ENCODE measurements at places on chromosomes 7 and 10.

GRCh38 chr7:20795361-20795760 lies 8.7 kb upstream of the SP8 start:
- DNase-seq: no peak

- no peak for DNase-seq
Measured at GRCh38 chr10:63666836-63667383, 145.7 kb downstream of the REEP3 start.

- DNase-seq: no peak
Measured at GRCh38 chr10:646118-646524, 43.3 kb downstream of the DIP2C start.

DNA sequence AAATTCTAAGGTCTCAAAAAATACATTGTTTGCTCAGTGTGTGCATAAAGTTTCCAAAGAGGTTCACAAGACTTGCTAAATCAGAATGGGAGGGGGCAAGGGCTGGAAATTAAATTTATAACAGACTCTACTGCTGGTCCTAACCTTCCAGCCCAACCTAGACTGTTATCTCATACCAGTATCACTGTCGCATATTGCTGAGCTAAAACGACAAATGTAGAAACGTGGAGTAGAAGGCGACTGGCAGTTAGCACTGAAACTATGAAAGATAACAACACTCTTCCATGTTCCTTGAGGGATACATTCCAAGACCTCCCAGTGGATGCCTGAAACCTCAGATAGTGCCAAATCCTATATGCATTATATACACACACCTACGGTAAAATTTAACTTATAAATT lies 514.3 kb downstream of the KCNMA1 start:
- no peak for DNase-seq

GRCh38 chr7:11615174-11615573 lies 216.8 kb downstream of the THSD7A start:
- DNase-seq: no peak

GRCh38 chr7:79281426-79281825 lies 172.0 kb downstream of the MAGI2 start:
- DNase-seq: no peak

GRCh38 chr10:104253106-104253505 lies 1.6 kb upstream of the GSTO1 start:
- no peak for DNase-seq

DNA sequence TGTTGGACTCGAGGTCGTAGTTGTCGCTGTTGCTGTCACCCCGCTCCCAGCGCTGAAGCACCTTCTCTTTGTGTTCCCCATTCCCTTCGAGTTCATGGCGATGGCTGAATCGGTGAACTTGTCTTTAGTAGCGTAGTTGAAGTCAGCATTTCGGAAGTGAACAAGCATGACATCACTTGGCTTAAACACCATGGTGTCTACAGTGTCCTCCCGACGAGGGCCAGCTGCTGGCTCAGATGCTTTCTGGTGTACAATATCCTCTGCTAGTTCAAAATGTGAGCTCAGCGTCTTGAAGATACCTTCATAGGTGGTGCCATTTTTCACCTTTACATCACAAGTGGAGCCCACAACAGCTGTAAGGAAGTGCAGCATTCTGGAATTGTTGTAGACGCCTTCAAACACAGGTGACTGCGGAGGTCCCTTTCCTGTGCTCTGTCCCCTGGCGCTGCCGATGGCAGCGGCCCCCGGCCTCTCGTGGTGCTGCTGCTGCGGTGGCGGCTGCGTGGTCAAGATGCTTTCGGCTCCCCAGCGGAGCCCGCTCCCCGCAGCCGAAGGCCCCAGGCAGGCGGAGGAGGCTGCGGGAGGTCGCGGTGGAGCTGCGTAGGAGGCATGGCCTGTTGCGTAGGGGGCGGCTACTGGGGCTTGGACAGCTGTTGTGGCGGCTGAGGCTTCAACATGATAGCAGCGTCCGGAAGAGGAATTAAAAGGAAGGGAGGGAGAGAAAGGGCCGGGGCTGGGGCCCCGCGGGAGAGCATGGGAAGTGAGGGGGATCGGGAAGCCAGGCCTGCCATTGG lies 59.3 kb downstream of the ANKMY2 start:
- DNase-seq: no peak

- no peak for DNase-seq
Measured at GRCh38 chr10:110044681-110045080, 36.9 kb downstream of the ADD3 start.

GRCh38 chr10:86086418-86086817 lies 280.2 kb downstream of the GRID1 start:
- no peak for DNase-seq

GRCh38 chr7:120165227-120165626 lies 107.7 kb upstream of the KCND2 start:
- no peak for DNase-seq

- DNase-seq: no peak
Measured at GRCh38 chr7:12635830-12636229, 51.6 kb upstream of the ARL4A start.

- DNase-seq: no peak
Measured at GRCh38 chr10:87508837-87509236, 4.1 kb downstream of the MINPP1 start.

GRCh38 chr7:3103614-3104398 lies 60.1 kb upstream of the CARD11 start:
- DNase-seq: no peak

DNA sequence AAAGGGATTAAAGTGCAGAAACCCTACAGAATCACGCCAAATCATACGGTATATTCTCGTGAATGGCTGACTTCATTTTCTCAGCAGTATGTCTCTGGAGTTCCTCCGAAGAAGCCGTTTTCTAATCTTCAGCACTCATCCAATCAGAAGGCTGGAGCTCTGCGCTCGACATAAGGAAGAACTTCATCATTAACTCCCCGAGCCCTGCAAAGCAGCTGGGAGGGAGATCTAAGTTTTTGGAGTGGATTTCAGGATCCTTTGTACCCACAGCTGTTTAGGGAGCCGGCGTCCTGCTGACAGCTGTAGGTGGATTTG lies 40.7 kb upstream of the SDK1 start:
- no peak for DNase-seq

DNA sequence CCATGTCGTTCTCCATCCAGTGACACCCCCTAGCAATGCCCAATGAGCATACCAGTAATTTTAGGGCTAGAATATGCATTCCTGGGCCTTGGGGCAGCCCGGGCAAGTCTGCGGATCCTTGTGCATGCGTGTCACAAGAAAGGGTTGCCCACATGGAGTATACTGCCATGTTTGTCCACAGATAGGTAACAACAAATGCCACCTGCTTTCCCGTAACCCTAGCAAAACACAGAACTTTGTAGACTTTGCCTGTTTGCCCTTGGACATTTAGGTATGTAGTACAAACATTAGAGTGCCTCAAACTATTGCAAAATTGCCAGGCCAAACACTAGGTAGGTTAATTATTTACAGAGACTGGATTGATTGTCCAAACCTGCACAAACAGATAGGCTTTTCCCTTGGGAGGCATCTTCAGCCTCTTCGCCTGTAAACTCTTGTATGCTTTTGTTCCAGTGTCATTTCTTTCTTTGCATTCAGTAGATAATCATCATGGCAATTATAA lies 117.0 kb downstream of the ADCY1 start:
- DNase-seq: no peak

DNA sequence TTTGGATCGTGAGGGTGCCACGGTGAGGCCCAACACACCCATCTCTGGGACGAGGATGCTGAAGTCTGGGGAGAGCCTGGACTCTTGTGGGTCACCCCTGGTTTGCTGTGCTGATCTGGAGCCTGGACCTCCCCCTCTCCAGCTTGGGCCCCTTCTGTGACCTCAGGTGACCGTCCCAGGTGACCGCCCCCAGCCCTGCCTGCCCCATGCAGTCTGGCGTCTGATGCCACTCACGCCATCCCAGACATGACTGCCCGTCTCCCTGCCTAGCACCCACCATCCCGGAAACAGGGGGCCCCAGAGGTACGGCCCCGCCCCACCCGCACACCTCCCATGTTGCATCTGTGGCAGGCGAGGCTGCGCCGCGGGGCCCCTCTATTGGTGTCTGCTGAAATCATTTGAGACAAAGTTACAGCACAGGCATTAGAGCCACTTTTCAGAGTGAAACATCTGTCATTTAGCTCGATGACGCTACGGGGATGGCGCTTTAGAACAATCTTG lies 21.1 kb downstream of the UNCX start:
- no peak for DNase-seq

DNA sequence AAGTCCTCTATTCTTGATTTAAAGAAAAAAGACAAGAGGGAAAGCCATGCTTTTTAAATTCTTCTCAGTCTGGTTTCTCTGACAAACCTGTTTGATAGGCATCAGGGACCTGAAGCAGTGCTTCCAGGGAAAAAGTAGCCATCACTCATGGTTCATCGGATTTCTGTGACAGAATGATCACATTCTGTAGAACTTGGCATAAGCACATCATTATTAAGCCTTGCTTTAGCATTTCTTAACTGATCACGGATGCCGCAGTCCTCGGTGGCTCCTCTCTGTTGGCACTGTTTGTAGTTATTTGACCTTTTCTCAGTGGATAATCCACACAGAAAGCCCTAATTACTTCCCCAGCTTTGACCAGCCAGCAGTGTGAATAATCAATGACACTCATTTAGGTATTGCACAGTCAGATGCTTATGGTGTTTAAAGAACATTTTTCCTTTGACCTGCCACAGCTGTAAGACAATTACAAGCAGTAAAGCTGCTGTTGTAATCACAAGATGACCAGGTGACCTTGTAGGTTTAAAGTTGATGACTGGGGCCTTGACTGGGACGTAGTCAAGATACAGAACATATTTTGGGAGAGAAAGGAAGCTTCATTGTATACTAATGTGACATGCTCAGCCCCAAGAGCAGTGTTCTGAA lies 64.4 kb upstream of the SKAP2 start:
- no peak for DNase-seq

DNA sequence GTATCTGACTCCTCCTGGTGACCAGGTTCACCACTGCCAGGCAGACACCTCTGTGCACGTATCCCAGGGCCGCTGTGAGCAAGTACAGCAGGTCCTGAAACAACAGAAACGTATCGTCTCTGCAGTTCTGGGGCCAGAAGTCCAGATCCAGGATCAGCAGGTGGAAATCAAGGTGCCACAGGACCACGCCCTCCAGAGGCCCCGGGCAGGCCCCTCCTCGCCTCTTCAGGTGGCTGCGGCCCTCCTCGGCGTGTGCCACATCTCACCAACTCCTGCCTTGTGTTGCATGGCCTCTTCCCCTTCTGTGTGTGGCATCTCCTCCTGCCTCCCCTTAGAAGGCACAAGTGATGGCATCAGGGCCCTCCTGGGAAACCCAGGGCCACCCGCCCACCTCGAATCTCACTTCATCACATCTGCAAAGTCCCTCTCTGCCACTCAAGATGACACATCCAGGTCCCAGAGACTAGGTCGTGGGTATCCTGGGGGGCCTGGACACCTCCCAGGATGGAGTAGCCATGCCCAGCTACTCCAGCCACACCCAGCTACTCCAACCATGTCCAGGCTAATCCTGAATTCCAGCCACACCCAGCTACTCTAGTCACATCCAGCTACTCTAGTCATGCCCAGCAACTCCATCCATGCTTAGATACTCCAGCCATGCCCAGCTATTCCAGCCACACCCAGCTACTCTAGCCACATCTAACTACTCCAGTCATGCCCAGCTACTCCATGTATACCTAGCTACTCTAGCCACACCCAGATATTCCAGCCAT lies 52.6 kb upstream of the DNAAF5 start:
- no peak for DNase-seq

- no peak for DNase-seq
Measured at GRCh38 chr10:87761892-87762291, 56.1 kb downstream of the ATAD1 start.

DNA sequence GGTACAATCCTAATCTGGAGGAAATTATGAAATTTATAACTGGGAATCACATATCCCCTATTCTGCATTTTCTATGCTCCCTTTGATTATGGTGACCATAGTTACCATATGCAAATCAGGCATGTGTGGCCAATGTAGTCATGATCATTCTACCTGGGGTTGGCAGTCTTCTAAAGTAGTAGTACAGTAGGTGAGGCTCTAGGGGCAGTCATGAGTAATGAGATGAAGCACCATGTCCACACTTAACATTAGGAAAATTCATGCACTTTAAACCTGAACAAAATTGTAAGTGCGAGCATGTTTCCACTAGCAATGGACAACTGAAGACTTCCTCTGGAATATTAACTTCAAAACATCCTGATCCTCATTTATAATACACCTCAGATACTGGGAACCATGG lies 545.9 kb downstream of the SUGCT start:
- DNase-seq: no peak

DNA sequence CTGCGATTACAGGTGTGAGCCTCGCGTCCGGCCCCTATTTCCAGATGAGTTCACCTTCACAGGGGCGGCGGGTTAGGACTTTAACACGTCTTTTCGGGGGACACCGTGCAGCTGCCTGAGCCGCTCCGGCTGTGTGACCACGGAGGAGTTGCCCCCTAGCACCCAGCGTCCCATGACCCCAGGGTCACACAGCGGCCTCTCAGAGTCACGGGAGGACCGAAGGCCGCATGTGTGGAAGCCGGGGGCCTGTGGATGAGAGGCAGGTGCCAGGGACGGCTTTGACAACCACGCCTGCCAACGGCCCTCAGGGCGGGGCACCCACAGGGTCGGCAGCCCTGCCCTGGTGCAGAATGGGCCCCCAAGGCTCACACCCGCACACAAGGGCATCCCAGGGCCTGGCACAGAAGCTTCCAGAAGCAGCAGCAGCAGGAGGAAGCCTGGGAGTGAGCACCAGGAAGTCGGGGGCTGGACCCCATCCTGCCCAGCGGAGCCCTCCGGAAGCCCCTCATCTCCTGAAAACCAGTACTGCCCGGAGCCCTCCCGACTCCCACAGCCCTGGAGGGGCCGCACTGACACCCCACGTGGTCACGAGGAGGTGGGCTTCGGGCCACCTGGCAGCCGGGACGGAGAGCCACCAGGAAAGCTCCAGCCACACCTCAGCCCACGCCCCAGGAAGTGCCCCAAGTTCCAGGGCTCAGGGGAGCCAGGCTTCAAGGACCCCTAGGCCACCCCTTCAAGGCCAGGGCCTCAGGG lies 32.7 kb downstream of the ADAP1 start:
- DNase-seq: no peak
